ENCODE measurements at places on chromosomes 7 and 10. TPM values are rescaled to one million over a fixed set of nuclear protein-coding genes. Genes with fewer than 3 reads are reported as not detected.

The SPDYE11 gene
- not detected for total RNA-seq

The WDR86 gene
- 0.15 TPM for total RNA-seq

The OPN4 gene
- total RNA-seq = not detected

The MYL7 gene
- total RNA-seq = not detected

The ELAPOR2 gene
- total RNA-seq = 0.10 TPM

The EPHA1 gene
- total RNA-seq = 0.29 TPM

The ACBD5 gene
- total RNA-seq = 25.9 TPM

The CUL1 gene
- 61.4 TPM for total RNA-seq

The GRID2IP gene
- not detected for total RNA-seq

The ZCWPW1 gene
- 1.1 TPM for total RNA-seq

The MOGAT3 gene
- not detected for total RNA-seq

The ELFN1 gene
- 0.38 TPM for total RNA-seq

Measured in A549 treated with GW870086 at 1 μM for 4 hours (cell line).